ENCODE measurements at places on chromosomes 7 and 10.

GRCh38 chr7:73882047-73882402 lies 21.1 kb downstream of the TMEM270 start:
- no peak for DNase-seq

DNA sequence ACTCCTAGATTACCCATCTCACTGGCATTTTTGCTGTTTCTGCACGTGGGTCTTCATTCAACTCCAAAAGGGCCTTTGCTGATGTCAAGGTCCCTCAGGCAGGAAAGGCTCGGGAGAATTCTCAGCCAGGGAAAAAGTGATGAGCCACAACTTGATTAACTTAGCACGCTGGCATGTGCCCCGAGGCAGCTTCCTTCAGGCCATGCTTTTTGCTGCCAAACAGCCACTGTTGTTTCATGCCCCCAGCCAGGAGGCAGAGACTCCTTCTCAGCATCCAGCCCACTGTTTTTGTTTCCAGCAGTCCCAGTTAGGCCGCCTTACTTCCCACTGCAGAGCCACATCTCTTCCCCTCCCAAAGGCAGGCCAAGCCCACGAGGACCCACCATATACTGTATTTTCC lies 266.5 kb upstream of the YAE1 start:
- no peak for DNase-seq

DNA sequence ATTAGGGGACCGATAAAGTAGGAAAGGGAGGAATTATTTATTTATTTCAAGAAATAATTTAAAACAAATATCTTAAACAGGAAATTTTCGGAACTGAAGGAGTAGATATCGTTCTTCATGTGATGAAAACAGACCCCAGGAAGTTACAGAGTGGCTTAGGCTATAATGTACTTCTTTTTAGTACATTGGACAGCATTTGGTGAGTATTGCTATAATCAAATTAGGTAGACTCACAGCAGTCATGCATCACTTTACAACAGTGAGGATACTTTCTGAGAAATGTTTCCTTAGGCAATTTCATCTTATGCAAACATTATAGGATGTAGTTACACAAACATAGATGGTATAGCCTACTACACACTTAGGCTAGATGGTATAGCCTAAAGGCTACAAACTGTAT lies 33.0 kb downstream of the FAM237B start:
- DNase-seq = no peak

DNA sequence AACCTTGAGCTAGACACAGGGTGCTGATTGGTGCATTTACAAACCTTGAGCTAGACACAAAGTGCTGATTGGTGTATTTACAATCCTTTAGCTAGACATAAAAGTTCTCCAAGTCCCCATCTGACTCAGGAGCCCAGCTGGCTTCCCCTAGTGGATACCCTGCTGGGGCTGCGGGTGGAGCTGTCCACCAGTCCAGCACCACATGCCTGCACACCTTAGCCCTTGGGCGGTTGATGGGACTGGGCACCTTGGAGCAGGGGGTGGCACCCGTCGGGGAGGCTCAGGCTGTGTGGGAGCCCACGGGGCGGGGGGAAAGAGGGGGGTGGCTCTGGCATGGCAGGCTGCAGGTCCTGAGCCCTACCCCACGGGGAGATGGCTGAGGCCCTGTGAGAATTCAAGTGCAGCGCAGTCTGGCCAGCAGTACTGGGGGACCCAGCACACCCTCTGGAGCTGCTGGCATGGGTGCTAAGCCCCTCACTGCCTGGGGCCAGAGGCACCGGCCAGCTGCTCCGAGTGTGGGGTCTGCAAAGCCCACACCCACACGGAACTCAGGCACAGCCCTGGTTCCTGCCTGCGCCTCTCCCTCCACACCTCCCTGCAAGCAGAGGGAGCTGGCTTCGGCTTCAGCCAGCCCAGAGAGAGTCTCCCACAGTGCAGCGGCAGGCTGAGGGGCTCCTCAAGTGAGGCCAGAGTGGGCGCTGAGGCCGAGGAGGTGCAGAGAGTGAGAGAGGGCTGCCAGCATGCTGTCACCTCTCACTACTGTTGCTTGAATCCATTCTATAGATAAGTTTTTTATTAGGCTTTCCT lies 369.8 kb upstream of the SMIM30 start:
- DNase-seq = no peak

- no peak for DNase-seq
These were observed 80.7 kb downstream of the SPDYE5 start for GRCh38 chr7:75572814-75573213.

DNA sequence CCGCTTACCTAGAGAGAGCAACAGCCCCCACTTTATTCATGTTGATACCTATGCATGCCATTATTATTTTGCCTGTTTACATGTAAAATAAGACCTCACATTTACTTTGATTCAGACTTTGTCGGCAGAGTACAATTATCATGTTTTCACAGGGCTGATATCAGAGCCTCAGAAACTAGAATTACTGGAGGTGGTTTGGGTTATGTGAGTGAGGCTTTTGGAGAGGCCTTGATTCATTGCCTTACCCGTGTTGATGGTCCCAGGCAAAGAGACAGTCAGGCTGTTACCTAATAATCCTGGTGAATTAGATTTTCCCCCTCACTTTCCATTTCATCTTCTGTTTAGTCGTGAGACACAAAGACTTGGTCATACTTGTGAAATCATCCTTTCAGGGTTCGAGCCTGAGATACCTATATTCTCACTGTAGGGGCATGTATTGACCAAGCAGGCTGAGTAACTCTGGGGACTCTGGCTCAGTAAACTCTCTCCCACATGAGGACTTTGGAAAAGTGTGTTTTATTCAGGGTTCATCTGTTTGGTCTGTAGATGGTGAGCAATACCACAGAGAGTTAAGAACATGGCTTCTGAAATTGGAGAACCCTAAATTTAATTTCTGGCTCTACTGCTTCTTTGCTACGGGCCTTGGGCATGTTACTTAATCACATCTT lies 150.9 kb downstream of the CELF2 start:
- DNase-seq = no peak

DNA sequence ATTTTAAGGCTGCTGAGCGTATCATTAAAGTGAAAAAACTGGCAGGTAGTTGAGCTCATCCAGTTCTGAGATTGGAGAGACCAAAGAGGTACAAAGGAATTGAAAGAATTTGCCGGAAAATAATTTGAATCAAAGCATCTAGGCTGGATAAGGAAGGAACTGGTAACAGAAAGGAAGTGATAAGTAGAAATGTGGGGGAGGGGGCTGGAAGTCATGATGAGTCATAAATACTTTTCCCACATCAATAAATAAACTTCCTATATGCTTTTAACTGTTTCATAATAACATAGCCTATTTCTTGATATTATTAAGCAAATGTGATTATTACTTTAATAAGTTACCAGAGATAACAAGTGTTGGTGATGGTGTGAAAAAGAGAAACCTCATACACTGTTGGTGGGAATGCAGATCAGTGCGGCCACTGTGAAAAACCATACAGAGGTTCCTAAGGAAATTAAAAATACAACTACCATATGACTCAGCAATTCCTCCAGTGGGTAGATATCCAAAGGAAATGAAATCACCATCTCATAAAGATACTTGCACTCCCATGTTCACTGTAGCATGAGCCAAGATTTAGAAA lies 27.0 kb downstream of the ZNF438 start:
- DNase-seq = peak; percentile 75

GRCh38 chr10:123885406-123886170 lies 6.0 kb downstream of the CPXM2 start:
- no peak for DNase-seq

GRCh38 chr10:65213170-65213569 lies 1692.0 kb downstream of the REEP3 start:
- DNase-seq = no peak

- no peak for DNase-seq
These were observed 60.1 kb downstream of the ZMIZ1 start for GRCh38 chr10:79128923-79129305.

DNA sequence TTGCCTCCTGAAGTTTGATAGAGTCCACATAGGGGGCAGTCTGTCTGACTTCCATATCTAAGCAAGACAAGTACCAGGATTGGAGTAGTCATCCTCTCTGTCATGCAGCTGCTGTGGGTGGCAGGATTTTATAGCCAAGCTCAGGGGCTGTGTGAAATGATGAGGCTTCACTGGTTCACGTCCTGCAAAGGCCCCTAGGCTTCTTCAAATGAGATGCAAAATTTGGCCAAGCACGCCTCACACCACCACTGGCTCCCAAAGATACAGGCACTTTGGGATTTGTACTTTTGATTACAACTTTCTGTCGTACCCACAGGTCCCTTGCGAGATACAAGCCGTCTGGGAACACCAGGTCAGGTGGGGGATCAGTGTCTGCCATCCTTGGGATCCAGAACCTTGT lies 67.1 kb downstream of the WDFY4 start:
- DNase-seq = no peak

GRCh38 chr10:35096312-35096711 lies 6.2 kb upstream of the CUL2 start:
- no peak for DNase-seq

GRCh38 chr7:76133839-76134238 lies 67.9 kb upstream of the SRRM3 start:
- DNase-seq = no peak

DNA sequence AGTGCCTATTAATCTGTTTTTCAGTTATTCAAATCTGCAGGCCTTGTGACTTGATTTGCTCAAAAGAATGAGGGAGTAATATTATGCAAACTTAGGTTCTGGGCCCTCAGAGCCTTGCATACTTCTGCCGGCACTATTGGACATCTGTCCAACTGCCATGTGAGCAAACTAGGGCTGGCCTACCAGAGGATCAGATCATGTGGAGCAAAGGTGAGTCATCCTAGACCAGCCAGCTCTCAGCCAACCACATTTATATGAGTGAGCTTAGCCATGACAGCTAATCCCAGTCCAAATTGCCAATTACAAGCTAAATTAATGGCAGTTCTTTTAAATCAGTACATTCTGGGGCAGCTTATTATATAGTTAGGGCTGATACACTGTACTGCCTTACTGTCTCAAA lies 69.6 kb downstream of the SDHAF3 start:
- DNase-seq = peak; percentile 16

- DNase-seq = no peak
These were observed 1060.6 kb upstream of the AUTS2 start for GRCh38 chr7:68537774-68538071.

- DNase-seq = peak; percentile 90
These were observed 98.8 kb upstream of the COL1A2 start for GRCh38 chr7:94295850-94296249.

DNA sequence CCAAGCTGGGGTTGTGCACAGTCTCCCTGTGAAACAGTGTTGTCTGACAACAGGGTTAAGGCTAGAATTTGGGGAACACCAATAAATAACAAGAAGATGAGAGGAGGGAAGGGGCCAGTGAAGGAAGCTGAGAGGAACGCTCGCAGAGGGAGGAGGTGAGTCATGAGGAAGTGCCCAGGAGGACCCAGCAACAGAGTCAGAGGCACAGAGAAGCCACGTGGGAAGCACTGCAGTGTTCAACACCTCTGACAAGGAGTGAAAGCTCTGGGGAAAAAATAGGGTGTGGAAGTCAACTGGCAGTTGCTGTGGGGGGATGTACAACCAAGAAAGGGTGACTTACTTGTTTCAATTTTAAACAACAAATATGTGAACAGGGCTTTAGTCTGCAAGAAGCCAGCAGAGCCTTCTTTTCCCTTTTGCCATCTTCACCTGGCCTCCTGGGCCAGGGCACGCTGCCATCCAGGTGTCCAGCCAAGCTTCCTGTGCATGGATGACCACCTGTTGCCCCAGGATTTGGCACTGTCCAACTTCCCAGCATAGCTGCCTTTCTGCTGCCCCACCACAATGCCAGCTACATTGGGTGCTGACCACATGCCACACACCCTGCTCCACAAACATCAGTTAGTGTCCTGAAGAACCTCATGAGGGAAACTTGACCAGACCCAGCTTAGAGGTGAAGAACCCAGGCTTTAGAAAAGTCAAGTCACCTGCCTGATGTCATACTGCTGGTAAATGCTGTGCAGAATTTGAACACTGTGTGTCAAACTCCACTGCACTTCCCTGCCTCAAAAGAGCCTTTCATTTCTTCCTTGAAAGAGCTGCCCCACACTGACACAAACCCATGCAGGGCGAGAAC lies 69.6 kb downstream of the ATXN7L1 start:
- DNase-seq = peak; percentile 61

Measured in fibroblast of skin of abdomen (primary cell).